ENCODE measurements at places on chromosomes 3 and 15.

GRCh38 chr3:60303160-60303559 is 948.1 kb downstream of the FHIT start:
- peak; percentile 62 for DNase-seq

DNA sequence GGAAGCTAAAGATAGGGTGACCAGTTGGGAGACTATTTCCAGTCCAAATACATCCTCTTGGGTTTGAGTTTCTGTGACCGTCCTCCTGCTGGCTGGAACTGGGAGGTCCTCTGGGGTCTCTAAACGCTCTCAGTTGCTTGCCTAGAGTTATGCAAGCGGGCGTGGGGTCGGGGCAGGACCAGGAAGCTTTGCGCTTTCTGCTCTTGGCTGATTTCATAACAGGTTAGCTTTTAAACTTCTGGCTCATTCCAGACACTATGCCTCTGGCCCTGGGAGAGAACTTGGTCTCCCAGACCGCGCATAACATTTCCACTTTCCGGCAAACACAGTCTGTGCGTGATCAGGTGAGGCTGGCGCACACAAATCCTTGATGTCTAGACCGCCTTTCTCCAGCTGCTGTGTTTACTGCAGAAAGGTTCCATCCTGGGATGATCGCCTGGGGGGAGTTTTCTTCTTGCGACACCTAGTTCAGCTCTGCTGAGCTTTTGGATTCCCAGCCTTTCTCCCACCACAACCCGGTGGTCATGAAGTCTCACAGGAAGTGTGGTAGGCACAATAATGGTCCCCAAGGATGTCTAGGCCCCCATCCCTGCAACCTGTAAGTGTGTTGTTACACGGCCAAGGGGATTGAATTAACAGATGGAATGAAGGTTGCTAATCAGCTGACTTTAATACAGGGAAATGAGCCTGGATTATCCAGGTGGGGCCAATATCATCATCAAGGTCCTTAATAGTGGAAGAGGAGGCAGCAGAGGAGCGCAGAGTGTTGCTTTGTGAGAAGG is 23.6 kb upstream of the CGNL1 start:
- no peak for DNase-seq

DNA sequence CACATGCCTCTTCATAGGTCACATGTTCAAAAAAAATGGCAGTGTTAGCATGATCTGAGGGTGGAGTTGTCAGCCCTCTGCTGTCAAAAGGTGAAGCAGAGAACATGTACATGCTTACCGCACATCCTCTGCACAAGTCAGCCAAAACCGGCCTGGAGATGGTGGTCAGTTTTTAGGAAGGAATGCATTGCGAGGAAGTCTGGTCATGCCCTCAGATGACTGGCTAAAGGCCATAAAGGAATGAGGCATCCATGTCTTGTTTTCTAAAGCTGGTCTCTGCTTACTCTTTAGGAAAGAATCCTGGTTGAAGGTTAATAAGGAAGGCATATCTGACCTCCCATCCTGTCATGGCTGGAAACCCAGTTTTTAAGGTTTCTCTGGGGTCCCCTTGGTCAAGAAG is 292.0 kb upstream of the CCDC54 start:
- no peak for DNase-seq

DNA sequence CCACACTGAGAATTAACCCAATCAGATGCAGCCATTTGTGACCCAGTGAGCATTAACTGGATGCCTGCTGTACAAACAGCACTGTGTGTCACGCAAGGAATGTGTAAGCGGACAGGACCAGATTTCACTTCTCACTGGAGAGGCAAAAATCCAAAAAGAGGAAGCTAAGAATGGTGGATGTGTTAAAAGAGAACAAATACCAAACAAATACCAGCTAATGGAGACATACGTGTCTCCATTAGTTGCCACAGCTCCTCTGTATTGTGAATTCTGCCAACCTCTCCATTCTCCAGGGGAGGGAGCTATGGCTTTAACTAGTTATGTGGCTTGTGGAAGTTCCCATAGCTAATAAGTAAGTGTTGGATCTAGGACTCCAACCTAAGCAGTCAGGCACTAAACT is 2.6 kb downstream of the LTF start:
- DNase-seq = no peak

GRCh38 chr3:42127226-42127625 is 36.1 kb downstream of the TRAK1 start:
- no peak for DNase-seq

DNA sequence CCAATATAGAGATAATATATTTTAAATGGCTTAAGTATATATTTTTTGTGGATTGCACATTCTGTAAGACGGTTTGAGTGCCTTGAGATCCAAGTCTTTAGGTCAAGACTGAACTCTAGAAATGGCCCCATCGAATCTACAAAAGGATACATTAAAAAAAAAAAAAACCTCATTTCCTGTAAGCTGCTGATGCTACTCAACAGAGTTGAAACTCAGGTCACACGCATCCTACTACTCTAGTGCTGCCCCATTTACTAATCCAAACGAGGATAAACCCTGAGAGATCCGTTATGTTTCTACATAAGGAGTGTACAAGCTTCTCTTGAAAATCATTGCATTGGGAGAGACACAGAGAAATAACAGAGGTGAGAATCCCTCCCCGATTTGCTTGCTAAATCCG is 187.3 kb downstream of the TIGIT start:
- DNase-seq = no peak

DNA sequence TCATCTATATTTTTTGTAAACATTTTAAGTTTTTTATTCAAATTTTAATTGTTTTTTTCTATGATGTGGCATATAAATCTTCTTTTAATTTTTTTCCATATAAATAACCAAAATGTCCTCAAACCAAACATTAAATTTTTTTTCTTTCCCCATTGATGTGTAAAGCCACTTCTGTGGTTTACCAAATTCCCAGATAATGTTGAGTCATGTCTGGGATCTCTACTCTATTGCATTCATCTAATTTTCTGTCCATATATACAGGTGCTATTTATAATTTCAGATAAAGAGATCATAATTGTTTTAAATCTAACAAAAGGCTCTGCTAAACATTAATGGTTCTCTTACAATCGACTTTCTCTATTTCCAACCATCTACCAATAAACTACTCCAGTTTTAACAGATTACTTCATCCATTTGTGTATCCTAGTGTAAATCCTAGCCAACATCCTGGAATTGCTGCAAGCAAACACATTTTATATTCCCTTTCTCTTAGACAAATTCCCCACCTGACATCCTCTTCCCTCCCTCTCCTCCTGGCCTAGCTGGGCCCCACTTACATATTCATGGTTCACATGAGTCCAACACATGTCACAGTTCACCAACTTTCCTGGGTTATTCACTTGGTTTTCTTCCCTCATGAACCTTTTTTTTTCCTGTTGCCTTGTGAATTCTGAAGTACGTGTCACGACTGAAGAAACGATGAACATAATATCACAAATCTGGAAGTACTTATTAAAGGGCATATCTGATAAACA is 368.0 kb upstream of the AGTR1 start:
- peak; percentile 11 for DNase-seq

Data from NCI-H226 (cell line).